NCI-H2081 (cell line): ENCODE measurements at places on chromosomes 11 and 22.

DNA sequence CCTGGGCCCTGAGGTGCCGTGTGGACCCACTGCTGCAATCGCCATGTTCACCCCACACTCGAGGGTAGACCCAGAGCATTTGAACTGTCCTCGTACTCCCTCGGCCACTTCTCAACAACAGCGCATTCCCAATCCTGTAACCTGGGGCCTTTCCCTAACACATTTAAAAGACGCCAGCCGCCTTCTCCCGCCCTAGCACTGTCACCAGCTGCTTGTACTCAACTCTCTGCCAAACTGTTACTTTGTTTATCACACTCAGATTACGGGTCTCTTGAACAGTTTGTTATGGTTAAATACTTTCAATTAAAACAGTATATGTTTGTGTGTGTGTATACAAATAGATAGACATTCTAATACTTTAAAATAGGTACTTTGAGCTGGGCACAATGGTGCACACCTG lies 20.7 kb downstream of the CDKN1C start:
- DNase-seq: no peak

DNA sequence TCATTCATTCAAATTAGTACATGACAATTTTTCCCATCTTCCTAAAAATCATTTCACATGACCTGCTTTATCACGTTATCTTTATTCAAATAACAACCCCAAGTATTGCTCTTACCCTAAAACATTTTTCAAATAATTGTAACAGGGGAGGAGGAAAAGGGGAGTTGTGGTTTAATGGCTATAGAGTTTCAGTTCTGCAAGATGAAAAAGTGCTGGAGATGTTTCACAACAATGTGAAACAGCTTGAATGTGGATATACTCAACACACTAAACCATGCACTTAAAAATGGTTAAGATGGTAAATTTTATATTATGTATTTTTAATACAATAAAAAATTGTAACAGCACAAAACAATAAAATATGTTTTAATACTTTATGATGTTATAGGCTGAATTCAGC lies 161.6 kb upstream of the GUCY1A2 start:
- no peak for DNase-seq

GRCh38 chr22:19634226-19634975 lies 79.9 kb upstream of the SEPTIN5 start:
- no peak for DNase-seq

DNA sequence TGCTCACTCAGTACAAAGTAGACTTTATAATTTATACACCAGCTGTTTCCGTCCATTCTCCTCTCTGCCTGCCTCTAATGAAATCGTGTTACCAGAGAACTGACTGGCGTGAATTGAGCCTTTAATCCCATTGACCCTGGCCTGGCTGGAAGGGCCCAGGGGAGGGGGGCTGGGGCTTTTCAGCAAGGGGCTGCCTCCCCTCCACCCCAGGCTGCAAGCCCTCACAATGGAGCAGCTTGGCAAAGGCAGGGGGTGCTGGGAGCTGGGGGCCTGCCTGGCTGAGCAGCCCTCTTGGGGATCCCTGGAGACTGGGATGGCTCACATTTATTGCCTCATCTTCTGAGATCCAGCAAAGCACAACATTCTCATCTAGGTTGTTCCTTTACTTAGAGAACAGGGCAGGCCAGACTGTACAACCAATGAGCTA lies 25.8 kb upstream of the LMO1 start:
- no peak for DNase-seq

DNA sequence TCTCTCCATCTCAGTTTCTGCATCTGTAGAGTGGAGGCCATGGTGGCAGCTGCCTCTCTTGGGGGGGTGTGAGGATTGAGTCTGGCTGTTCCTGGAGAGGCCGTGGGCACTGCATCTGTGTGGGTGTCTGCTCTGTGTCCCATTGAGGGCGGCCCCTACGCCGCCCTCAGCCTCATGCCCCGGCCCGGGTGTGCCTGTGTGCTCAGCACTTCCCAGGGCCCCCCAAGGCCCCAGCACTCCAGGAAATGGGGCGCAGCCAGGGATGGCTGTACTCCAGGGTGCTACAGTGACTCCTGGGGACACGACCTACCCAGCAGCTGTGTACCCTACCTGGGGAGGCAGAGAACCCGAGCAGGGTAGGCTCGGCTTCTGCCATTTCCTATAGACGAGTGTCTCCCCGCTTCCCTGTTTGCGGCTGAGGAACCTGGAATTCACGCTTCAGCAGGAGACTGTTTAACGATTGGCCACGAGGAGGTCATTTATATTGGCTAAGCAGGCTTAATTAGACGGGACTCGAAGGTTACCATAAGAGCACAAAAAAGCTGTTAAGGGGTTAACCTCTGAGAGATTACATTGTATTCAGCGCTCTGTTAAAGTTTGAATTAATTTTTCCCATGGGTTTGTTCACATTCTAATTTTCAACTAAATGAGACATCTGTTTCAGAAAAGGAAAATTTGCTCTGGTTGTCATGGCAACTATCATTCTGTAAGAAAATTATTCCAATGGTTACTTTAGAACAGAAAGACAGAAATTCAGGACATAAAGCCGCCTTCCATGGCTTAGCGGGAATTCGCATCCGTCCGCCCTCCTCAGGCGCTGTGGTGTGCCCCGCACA lies 76.4 kb downstream of the MPPED1 start:
- DNase-seq: no peak

DNA sequence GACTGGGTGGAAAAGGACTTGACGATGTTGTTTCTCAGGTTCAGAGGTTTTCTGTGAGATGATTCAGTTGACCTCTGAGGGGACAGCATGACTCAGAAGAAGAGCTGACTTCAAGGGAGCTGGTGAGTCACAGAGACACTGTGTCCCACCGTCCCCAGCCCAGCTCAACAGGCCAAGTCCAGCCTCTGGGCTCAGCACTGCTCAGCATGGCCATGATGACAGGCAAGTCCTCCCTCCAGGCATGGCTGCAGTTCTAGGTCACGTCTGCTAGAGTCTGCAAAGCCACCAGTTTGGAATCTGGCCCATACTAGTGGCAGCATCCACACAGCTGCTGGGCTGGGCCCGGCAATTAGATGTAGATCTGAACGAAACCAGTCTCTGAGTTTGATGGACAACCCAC lies 12.9 kb downstream of the TRIM29 start:
- no peak for DNase-seq

DNA sequence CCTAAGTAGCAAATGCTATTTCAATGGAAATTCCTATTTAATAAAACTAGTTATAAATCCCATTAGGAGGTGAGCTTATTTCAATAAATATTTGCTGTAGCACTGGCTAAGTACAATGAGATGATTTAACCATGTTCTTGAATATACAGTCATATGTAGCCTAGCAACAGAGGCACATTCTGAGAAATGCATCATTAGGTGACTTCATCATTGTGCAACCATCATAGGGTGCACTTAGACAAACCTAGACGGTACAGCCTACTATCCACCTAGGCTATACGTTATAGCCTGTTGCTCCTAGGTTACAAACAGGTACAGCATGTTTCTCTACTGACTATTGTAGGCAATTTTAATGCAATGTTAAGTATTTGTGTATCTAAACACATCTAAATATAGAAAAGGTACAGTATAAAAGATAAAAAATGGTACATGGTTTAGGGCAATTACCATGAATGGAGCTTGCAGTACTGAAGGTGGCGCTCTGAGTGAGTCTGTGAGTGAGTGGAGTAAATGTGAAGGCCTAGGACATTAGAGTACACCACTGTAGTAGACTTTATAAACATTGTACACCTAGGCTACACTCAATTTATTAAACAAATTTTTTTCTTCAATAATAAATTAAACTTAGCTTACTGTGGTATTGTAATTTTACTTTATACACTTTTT lies 350.1 kb downstream of the CASP12 start:
- DNase-seq: no peak

GRCh38 chr11:2302306-2302895 lies 588 bp downstream of the TSPAN32 start:
- DNase-seq: no peak

GRCh38 chr11:14956111-14956510 lies 16.0 kb downstream of the CALCA start:
- no peak for DNase-seq

GRCh38 chr11:125257751-125258150 lies 93.2 kb downstream of the PKNOX2 start:
- DNase-seq: no peak

- no peak for DNase-seq
Measured at GRCh38 chr22:39355080-39355479, 5.3 kb downstream of the SYNGR1 start.

DNA sequence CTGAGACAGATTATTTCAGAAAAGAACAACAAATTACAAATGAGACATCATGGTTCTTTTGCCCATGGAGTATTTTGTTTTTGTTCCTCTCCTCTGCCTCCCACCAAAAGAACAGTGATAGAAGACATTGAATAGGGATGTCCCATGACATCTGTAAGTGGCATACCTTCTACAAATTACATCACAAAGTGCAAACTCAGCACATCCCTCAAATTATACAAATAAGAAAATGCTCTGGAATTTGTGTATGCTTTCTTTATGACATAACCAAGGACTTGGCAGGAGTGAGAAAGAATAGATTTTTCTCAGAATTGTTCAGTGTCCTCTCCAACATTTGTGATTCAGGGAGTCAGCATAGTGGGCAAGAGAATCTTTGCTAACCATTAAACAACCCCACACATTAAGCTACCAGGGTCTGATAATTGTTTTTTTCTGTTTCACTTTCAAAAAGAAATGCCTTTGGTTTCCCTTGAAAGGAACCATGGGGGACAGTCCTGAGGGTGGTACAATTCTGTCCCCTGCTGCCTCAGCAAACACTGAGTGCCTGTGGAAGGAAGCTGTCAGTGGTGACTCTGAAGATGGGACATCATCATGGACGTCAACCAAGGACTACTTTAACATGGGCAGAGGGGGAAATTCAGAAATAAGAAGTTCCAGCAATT lies 430.3 kb downstream of the AASDHPPT start:
- DNase-seq: no peak

DNA sequence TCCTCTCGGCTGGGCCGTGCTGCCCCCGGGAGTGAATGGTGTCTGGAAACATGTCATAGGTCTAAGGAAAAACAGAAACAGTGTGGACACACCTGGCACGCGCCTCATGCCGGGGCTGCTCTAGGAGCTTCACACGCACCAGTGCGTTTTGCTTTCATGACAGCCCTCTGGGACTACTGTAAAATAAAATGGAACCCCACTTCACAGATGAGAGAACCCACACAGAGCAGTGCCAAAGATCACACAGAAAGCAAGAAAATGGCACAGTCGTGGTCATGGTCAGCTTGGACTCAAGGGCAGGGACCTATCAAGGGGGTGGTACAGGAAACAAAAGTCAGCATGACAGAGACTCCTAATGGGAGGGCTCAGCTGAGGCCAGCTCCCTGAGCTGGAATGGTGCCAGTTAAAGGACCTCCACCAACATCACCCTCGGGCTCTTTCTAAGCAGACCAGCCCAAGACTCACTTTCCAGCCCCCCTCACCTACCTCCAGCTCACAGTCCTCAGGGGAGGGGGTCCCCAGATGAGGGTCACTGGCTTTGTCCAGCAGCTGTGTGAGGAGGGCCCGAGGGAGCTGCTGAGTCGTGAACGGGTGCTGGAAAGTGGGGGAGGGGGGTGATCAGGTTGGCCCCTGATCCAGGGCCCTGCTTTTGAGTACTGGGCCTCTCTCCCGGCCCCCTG lies 3.3 kb downstream of the MAP4K2 start:
- peak; percentile 8 for DNase-seq

GRCh38 chr11:12173111-12173510 lies 62.7 kb downstream of the MICAL2 start:
- DNase-seq: no peak

DNA sequence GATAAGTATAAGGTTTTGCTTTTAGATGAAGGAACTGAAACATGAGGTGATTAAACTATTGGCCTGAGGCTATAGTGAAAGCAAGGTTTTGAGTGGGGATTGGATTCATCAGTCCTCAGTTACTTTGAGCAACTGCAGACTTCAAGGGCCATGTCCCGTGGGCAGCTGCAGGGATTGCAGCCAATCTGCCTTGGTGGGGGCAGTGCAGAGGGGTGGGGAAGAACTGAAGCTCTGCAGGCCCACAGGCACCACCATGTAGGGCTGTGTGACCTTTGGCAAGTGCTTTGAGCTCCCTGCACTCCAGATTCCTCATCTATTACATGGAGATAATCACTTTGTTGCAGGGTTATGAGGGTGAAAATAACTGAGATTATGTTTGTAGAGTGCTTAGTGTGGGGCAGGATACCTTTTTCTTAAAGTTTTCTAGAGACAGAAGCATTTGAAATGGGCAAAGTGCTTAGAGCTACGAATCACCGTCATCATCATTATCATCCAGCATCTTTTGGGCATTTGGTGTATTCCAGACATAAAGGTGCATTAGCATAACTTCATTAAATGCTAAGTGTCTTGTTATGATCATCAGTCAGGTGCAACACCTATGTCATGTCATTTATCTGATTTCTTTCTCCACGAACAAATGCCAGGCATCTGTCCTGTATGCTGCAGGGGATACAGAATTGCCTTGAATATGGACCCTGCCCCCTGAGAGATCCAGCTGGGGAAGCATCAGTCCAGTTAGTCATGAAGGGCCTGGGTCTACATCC lies 72.1 kb upstream of the TENM4 start:
- no peak for DNase-seq

GRCh38 chr22:31250740-31251600 lies 38.9 kb downstream of the LIMK2 start:
- DNase-seq: no peak

DNA sequence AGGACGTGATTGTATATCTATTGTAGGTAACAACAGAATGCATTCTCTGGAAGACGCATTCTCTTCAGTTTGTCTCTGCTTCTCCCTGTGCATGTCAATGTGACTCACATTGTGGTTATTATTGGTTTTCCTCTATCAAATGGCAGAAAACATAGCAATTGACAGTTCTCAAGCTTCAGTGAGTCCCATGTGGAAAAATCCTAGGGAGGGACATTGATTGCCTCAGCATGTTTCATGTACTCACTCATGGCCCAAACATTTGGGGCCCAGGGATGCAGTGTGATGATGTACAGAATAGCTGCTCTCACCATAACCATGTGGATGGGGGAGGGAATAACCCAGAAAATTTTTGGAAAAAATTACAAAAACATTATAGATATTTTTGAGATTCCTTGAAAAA lies 9.3 kb upstream of the ARL14EP start:
- DNase-seq: no peak

GRCh38 chr11:9200471-9200870 lies 64.7 kb downstream of the DENND5A start:
- DNase-seq: no peak

DNA sequence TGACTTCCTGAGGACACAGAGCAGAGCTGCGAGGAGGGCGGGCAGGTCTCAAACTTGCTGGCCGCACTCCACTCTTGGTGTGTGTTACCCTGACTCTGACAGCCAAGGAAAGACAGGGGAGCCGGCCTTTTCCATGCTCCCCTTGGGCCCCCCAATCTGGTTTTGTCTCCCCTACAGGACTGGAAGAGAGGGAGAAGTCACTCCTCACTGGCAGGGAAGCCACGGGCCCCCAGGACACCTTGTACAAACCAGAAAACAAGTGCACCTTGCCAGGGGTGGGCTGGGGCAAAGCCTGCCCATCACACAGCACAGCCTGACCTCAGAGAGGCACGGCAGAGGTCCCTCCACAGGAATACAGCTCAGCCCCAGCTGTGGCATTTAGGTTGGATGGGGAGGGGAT lies 20.2 kb downstream of the CBX7 start:
- DNase-seq: no peak

- no peak for DNase-seq
Measured at GRCh38 chr22:37609240-37610152, 862 bp downstream of the GGA1 start.

- no peak for DNase-seq
Measured at GRCh38 chr11:130636722-130637464, 188.4 kb downstream of the ADAMTS15 start.
